ENCODE measurements at places on chromosomes 1 and 21. TPM values are rescaled to one million over a fixed set of nuclear protein-coding genes. Genes with fewer than 3 reads are reported as not detected.

Gene CR1L
- 12.5 TPM for total RNA-seq

Gene AADACL3
- 0.94 TPM for total RNA-seq

DNA sequence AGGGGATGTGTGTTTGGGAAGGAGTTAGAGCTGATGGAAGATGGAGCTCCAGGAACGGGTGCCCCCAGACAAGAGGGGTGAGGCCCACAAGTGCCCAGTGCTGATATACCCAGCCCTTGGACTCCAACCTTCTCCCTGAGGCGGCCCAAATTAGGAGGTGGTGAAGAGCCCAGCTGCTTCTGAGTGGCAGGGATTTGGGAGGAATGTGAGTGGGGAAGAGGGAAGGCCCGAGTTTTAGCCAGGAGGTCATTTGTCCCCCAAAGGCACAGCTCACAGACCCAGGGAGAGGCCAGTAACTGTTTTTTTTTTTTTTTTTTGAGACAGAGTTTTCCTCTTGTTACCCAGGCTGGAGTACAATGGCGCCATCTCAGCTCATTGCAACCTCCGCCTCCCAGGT is 1.2 kb upstream of the PADI2 start:
- peaks cover 54% of the 10 kb centered on the region for H3K27me3 ChIP-seq
- no peaks in the 10 kb centered on the region for H3K36me3 ChIP-seq
- H3K4me1 ChIP-seq: peaks cover 19% of the 10 kb centered on the region
- H3K27ac ChIP-seq: no peak overlapping the region

Gene GJC2
- 0.72 TPM for total RNA-seq

GRCh38 chr1:150557065-150557600 is 7.9 kb downstream of the ADAMTSL4 start:
- no peak overlapping the region for H3K4me3 ChIP-seq
- H3K27me3 ChIP-seq: no peaks in the 10 kb centered on the region
- DNase-seq: no peak
- no peak overlapping the region for H3K27ac ChIP-seq

- no peak for DNase-seq
- no peaks in the 10 kb centered on the region for H3K27me3 ChIP-seq
- H3K27ac ChIP-seq: no peak overlapping the region
- H3K4me1 ChIP-seq: no peaks in the 10 kb centered on the region
- no peak overlapping the region for H3K4me3 ChIP-seq
- H3K36me3 ChIP-seq: no peaks in the 10 kb centered on the region
Measured at GRCh38 chr1:91958926-91959325, 9.7 kb downstream of the BRDT start.
